Retina (tissue), 1 donor: ENCODE measurements at places on chromosomes 2 and 18.

DNA sequence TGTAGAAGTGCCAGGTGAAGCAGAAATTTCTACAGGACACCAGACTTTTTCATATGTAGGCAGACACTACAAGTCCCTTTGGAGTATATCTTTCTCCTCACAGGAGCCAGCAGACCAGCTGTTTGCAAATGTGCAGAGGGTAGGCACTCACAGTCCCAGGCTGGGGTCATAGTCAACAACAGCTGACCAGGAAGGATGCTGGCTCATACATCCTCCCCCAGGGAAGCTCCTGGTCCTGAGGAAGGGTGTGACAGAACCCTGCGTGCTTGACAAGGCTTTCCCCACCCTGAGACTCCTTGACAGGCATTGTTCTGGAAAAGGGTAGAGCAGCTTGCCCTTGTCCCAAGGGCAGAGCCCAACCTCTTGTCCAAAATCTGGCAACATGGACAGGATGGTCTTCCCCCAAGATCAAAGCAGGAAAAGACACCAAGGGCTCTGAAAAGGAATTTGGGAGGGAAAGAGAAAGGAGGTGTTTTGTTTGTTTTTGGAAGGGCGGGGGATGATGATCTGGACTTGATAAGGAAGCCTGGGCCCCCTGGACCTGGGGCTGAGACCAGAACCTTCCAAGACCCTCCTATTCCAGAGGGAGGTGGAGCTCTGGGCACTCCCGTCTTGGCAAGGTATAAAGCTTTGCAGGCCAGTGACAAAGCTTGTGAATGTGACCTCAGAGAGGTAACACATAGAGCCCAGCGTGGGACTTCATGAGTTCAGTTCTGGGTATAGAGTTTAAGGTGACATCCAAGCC is 87.1 kb downstream of the GFPT1 start:
- DNase-seq = no peak

DNA sequence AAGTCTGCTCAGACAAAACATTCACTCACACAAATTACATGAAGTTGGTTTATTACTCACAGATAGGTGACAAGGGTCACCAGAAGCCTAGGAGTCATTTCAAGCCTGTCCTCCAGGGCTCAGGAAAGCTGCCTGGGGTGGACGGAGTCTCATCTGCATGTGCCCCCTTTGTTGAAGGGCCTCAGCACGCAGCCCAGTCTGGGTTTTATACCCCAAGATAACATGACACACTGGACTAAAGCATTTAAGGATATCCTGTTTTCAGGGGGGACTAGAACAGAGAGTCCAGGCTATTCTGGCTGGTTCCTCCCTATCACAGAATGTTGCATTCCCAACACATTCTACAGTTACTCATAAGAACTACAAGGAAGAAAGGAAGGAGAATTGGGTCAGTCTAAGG is 164.7 kb downstream of the MREG start:
- DNase-seq = no peak

DNA sequence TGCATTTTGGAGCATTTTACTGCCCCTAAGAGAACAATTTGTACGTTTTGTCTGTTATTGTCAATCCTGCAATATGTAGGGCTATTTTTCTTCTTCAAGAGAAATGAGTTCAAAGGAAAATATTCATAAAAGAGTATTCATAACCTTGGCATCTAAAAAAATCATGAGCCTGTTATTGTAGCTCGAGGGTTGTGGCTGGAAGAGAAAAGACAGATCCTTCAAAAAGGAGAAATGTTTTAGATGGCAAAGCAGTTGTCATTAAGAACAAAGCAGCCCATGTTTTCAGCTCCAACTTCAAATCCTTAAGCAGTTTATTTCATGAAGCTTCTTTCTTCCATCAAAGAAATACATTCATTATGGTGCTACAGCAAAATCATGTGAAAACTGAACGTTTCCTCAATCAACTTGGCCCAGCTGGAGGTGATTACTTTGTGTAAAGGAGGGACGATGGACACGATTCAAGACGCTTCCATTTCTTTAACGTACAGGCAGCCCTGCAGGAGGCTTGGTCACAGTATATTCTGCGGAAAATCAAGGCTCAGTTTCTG is 31.4 kb downstream of the QPCT start:
- DNase-seq = no peak

DNA sequence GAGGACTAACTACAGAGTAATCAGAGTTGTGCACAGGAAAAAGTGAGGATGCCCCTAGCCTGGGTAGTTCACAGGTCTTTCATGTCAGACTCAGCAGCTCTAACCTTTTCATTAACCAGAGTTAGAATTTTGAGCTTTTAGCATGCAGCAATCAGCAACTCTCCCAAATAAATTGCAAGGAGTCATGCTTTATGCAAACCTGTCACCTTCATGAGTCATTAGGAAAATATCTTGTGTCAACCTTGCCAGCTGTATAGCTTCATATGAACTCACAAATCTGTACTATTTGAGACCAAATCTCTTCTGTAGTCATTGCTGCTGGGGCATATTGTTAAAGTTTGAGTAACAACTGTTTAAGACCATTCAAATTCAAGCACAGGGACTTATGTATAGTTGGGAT is 382.3 kb upstream of the NT5C1B start:
- DNase-seq = no peak
